ENCODE measurements at places on chromosomes 5 and 9. TPM values are rescaled to one million over a fixed set of nuclear protein-coding genes. Genes with fewer than 3 reads are reported as not detected.

DNA sequence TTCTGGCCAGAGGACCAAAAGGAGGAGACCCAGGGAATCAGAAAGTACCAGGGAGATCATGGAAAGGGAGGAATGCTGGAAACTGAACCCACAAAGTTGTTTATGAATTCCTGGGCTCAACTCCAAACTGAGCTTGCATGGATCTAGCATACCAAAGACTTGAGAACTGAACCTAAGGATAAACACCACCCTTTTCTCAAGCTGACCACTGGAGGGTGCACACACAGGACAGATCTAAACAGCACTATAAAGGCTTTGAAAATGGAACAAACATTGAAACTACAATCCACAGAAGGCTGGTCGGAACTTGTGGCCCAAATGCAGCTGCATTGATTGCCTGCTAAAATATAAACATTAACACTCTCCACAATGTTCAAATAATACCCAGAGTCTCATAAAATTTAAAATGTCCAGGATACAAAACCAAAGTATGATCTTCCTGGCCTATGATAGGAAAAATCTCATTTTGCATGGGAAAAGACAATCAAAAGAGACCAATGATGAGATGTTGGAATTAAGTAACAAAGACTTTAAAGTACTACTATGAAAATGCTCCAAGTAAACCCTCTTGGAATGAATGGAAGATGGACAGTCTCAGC, 15.6 kb upstream of the IRF1 start:
- DNase-seq: no peak

Gene PCDHAC2
- polyA plus RNA-seq: 0.62 TPM

DNA sequence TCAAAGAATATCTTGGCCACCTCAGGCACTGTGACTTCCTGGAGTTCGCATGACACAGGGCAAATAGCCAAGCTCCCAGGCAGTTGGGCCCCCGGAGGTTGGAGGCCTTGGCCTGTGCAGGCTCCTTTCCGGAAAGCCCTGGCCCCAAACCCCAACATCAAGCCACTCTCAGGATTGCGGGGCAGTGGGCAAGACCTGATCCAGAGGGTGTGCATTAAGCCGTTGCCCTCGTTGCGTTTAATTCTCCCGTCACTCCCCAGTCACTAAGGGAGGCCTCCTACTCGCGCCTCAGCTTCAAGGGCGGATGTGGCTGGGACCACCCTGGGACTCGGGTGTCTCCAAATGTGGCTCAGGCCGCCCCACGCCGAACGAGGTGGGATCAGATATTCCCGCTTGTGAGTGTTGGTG, 60.1 kb downstream of the TMEM174 start:
- no peak for DNase-seq

DNA sequence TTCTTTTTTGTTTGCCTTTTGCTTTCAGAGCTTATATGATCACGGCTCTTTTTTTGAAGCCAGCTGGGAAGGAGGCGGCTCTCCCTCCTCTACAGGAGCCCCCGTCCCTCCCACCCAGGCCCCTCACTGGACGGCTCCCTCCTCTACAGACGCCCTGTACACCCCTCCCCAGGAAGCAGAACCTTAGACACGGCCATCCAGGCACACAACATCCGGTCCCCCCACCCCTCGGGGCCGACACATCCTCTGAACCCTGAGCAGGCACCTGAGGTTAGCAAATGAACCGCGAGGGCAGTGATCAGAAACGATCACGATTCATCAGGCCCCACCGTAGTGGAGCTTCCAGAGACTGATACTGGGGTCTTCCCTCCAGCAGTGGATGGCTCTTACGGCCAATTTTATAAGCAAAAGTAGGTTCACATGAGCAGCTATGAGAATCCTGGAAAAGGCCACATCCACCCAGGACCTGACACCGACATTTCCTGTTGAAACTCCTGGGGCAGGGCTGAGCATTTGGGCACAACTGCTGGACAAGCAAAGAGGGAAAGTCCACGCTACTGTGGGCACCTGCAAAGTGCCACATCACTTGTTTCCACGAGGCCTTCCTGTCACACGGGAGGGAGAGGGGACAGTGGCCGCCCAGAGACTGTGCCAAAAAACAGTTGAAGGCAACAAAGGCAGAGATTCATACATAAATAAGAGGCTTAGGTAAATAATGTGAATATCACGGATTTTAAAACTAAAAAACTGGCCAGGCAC, 78.9 kb downstream of the SEMA4D start:
- no peak for DNase-seq

DNA sequence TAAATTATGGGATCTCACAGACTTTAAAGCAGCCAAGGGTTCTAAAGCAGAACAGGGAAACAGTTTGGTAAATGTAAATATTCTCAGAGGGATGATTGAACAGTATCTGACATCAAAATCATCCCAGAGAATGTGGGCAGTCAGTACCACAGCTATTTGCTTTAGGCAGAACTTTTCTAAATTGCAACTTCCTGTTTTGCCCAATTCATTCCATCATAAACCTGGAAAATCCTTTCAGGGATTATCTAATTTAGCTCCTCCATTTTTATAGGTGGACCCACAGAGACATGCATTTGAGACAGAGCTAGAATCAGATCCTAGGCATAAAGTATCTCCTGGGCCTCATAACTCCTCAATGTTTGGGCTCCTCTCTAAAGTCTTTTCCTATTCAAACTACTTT, 12.4 kb downstream of the NR6A1 start:
- DNase-seq: no peak

Gene CD14
- polyA plus RNA-seq: 10.2 TPM

GRCh38 chr9:4497855-4498254, 7.6 kb downstream of the SLC1A1 start:
- no peak for DNase-seq

Gene TNIP1
- 47.0 TPM for polyA plus RNA-seq

DNA sequence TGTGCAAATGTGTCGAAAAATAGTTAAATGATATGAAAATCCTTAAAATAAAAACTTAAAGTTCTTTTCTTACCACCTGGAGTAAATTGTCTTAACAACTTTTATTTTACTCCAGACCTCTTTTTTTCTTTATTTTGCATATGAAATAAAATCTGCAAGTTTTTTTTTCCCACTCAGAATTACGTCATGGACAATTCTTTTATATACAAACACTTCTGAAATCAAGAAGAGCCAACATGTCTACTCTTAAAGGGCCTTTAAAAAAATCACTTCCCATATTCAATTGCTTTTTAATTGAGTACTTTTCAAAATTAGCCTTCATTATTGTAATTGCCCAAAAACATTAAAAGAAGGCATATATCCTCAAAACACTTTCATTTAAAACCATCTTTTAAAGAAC, 37.7 kb upstream of the ZFAND5 start:
- no peak for DNase-seq

DNA sequence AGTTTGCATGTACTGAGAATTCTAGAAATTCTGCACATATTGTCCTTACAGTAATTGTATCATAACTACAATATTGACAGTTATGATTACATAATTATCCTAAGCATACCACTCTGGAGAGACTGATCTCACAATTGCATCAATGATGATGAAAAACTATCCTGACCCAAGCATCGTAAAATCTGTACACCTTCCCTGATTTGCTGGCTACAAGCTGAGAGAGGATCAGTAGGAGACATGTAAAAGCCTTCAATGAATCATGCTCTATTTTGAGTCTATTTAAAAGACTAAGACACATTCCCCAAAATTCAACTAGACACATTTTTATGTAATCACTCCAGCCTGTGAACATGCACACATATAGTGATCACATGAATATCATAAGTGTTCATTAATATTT, 1833.8 kb downstream of the EFNA5 start:
- DNase-seq: no peak

Gene CER1
- polyA plus RNA-seq: 0.44 TPM

DNA sequence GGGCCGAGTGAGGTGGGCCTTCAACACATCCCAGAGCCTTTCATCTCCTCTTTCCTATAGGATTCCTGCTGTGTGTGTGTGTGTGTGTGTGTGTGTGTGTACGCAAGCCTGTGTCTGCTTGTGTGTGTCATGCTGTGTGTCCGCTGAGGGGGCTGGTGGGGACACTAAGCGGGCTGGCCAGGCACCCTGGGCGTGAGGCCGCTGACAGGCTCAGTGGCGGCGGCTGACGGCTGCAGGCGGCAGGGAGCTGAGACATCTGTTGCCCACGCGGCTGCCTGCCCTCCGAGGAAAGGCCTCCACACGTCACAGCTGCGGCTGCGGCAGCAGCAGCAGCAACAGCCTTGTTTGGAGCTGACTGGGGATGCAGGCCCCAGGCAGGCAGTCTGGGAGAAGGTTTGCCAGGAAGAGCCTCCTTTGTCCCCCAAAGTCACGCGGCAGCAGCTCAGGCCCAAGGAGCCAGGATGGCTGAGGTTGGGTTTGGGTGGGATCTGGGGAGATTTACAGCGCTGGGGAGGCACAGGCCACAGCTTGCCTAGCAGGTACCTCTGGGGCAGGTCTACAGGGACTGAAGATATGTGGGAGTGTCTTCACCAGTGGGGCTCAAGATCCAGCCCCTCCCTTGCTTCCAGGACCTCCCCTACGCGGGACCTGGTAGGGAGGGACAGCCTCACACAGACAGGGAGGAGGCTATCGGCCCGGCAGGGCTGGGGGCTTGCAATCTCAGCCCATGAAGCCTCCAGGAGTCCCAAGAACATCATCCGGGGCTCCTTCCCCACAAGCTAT, 1.8 kb downstream of the PDLIM4 start:
- DNase-seq: no peak

DNA sequence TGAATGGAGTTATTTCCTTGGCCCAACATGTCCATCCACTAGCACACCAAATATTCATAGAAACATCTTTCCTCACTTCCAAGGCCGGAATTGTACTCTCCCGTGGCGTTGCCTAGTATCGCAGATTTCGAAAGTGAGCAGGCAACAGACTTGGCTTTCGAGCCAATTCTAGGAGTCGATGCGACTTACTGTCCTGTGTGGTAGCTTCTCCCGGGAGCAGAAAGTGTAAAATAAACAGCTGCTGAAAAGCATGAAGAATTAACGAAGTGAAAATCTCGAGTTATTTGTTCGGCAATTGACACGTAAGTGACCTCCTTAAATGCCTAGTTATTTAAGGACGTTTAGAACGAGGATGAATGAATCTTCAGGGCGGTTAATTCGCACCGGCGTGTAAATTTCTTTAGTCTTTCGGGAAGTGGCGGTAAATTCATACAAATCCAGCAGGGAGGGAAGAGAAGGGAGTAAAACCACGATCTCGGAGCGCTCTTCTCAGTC, 449 bp upstream of the PCSK5 start:
- no peak for DNase-seq

DNA sequence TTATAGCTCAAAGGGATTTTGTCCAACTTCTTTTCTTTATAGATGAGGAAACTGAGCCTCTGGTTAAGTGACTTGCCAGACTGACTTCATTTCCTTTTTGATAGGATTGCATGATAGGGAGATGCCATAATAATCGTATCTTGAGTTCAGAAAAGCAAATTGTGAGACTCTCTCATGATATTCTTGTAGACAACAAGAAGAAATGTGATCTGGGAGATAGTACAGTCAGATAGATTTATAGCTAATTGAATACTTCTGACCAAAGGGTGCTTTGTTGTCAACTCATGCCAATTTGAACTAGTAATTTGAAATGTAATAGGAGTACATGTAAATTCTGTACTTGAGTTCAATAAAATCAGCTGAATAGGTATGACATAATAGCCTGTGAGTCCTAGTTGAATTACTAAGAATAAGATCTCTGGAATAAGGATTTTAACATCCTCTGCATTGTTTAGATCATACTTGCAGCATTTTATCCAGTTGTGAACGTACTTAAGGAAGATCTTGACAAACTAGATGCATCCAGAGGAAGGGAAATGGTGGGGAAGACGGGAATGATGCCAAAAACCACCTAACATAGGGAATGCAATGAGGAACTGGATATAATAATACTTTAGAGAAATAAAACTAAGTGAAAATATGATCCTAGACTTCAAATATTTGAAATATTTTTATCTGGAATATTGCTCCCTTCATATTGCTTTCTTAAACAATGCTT, 25.5 kb downstream of the CWC27 start:
- no peak for DNase-seq

DNA sequence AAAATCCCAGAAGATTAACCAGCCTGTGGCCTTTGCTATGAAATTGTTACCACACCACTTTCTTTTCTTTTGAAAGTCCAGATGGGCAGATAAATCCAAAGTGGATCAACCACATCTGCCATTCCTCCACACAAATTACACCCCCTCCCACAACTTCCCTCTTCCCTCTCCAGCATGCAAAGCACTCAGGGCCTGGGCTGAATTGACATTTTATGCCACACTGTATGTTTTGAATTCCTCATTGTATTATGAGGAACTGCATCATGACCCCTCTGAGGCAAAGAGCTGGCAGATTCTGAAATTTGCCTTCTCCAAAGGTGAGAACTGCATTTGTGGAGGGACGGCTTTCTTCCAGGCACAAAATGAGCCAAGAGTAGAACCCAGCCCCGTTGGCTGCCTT, 589.2 kb upstream of the KLF4 start:
- DNase-seq: no peak

DNA sequence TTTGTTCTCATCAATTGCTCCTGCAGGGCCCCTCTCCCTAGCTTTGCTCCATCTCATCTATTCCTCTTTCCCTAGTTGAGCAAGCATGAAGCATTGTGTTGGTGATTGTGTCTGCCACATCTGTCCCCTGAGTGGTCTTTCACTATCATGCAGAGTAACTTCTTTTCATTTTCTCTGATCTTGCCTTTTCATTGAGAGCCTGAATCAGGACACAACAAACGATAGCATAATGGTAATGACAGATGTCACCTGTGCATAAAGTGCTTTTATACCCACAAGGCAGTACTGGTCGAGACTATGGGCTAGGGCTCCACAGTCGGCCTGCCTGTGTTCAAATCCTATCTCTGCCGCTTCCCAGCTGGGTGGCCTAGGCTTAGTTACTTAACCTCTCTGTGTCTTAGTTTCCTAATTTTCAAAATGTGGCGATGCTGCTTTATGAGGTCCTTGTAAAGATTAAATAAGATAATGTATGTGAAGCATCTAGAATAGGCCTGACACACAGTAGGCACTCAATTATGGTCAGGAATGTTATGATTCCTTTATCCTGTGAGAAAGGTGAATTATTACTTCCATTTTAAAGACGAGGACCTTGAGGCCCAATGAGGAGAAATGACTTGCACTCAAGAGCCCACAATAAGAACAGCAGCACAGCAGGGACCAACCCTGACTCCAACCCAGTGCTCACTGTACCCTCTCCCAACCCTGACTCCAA, 137.1 kb upstream of the ZNF618 start:
- DNase-seq: no peak

- DNase-seq: no peak
These were observed at the start of gene RAPGEF1 for GRCh38 chr9:131739959-131740648. TSS of gene RAPGEF1 (minus strand) at chr9:131740076. CDS start at chr9:131739830, 246 bp downstream.

Gene IL5
- not detected for polyA plus RNA-seq

Gene HK3
- polyA plus RNA-seq: 0.98 TPM

- DNase-seq: no peak
These were observed 134.8 kb upstream of the MSX2 start for GRCh38 chr5:174589599-174589998.

GRCh38 chr5:60679816-60680215, 20.1 kb downstream of the DEPDC1B start:
- no peak for DNase-seq

Gene FGF10
- polyA plus RNA-seq: 10.4 TPM

Data from left renal pelvis (tissue), 4 donors.